ENCODE measurements at places on chromosomes 6 and 20.
A peak's percentile ranks its signal among the peaks of the same experiment; 100 is the strongest.

- H3K4me3 ChIP-seq, result no peak overlapping the region
- H3K36me3 ChIP-seq, result peaks cover 35% of the 10 kb centered on the region
- H3K27me3 ChIP-seq, result no peaks in the 10 kb centered on the region
- H3K27ac ChIP-seq, result no peak overlapping the region
- H3K4me1 ChIP-seq, result peaks cover 3% of the 10 kb centered on the region
Measured at GRCh38 chr6:37314487-37315156, 39.2 kb upstream of the RNF8 start.

GRCh38 chr20:45972500-45973183 is 639 bp upstream of the ZNF335 start:
- DNase-seq, result no peak
- H3K27ac ChIP-seq, result peak overlapping the region; percentile 100
- peak overlapping the region; percentile 89 for H3K4me3 ChIP-seq

DNA sequence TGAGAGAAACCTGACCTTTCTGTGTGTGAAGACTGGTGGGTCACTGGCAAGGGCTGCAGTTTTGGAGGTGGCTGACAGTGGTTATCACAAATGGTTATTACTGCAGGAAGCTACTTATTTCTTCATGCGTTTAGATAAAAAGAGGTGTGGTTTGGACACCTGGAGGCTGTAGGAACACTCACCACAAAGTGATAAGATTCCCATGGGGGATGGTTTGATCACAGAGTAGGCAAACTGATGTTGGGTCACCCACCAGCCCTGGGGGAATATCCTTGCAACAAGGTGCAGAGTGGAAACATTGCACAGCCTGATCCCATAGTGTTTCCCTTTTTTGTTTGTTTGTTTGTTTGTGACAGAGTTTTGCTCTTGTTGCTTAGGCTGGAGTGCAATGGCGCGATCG is 33.9 kb upstream of the RNGTT start:
- H3K27ac ChIP-seq, result no peak overlapping the region
- no peak for DNase-seq
- no peaks in the 10 kb centered on the region for H3K4me1 ChIP-seq

DNA sequence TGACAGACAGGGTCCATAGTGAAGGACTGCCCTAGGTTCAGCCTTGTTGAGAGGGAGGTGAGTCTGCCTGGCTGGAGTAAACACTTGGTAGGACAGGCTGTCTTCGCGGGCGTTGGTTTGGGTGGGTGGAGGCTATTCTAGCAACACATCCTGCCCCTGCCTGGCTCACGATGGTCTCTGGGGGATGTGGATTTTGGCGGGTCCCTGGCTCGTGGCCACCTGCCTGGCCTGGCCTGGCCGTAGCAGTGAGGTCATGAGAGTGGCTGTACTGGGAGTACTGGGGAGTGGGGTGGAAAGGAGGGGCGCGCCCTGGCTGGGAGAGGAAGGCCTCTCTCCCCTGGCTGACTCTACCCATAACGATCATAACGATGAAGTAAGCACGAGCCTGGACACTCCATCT is 30.2 kb upstream of the MRPS18A start:
- H3K36me3 ChIP-seq, result no peaks in the 10 kb centered on the region
- DNase-seq, result no peak
- H3K4me1 ChIP-seq, result no peaks in the 10 kb centered on the region
- no peak overlapping the region for H3K27ac ChIP-seq
- peaks cover 13% of the 10 kb centered on the region for H3K27me3 ChIP-seq

DNA sequence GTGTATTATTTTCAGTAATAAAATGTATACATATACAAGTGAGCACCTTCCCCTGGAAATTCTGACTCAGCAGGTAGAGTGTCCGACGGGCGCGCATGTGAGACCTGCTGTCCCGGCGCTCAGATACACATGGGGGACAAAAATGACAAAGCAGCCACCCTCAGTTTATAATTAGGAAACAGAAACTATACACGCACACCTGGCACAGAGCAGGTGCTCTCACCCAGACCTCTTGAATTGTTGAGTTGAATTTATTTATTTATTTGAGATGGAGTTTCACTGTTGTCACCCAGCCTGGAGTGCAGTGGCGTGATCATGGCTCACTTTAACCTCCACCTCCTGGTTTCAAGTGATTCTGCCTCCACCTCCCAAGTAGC is 180.4 kb downstream of the ZDHHC14 start:
- no peaks in the 10 kb centered on the region for H3K27me3 ChIP-seq
- H3K36me3 ChIP-seq, result no peaks in the 10 kb centered on the region
- no peak overlapping the region for H3K4me3 ChIP-seq
- DNase-seq, result no peak
- no peak overlapping the region for H3K27ac ChIP-seq
